Stimulated activated CD4-positive, alpha-beta T cell treated with anti-CD3 and anti-CD28 coated beads, Interleukin-2, amount 100 ng/mL, for 48 hours (primary cell): ENCODE measurements at places on chromosomes 2 and 18.

GRCh38 chr2:69138793-69139459 is 125.9 kb downstream of the ANTXR1 start:
- no peak for DNase-seq

GRCh38 chr2:216551234-216552068 is 52.8 kb downstream of the RPL37A start:
- DNase-seq, result no peak

GRCh38 chr2:49982871-49983270 is 828.6 kb upstream of the FSHR start:
- no peak for DNase-seq

- no peak for DNase-seq
Observed at GRCh38 chr2:184261331-184261730, 337.0 kb upstream of the ZNF804A start.

GRCh38 chr2:148764815-148765214 is 110.2 kb upstream of the KIF5C start:
- no peak for DNase-seq

DNA sequence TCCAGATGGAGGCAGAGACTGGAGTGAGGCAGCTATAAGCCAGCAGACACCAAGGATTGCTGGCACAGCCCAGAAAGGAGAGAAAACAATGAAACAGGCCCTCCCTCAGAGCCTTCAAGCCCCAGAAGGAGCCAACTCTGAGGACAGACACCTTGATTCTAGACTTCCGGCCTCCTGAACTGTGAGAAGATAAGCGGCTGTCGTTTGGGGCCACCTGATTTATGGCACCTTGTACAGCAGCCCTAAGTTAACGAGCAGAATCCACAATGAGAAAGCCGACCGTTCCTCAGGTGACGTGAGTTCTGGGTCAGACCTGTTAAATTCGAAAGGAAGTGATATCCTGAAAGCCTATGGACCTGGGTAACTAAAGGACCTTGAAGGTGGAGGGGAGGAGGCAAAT is 7.3 kb upstream of the CNDP2 start:
- DNase-seq, result no peak

- no peak for DNase-seq
Observed at GRCh38 chr2:99771681-99772333, 282.0 kb upstream of the REV1 start.

GRCh38 chr18:2799369-2799768 is 47.4 kb upstream of the EMILIN2 start:
- no peak for DNase-seq

- DNase-seq, result no peak
Observed at GRCh38 chr2:64787698-64788097, 134.0 kb upstream of the SERTAD2 start.

DNA sequence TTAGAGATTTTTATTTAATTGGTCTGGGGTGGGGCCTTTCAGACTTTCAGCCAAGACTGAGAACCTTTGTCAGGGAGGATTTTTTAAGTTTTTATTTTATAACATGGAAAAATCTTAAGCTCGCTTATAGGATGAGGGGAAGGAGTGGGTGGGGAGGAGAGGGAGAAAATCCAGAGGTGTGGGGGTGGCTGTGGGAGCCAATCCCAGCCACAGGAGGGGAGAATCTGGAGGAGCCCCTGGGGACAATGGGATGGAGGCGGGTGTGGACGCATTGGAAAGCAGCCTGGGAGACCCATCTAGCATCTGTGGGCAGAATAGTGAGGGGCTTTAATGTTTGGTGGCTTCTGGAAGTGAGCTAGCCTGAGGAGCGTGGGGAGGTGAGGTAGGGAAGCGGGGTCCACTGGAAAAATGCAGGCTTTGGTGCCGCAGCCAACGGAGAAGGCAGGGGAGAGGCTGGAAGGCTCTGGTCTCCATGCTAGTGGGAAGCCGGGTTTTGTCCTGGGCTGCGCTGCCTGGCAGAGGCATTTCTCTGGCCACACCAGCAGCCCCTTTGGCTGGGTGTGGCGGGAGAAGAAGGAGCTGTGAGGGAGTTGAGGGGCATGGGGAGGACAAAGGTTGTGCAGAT is 11.5 kb upstream of the INPP5D start:
- no peak for DNase-seq

DNA sequence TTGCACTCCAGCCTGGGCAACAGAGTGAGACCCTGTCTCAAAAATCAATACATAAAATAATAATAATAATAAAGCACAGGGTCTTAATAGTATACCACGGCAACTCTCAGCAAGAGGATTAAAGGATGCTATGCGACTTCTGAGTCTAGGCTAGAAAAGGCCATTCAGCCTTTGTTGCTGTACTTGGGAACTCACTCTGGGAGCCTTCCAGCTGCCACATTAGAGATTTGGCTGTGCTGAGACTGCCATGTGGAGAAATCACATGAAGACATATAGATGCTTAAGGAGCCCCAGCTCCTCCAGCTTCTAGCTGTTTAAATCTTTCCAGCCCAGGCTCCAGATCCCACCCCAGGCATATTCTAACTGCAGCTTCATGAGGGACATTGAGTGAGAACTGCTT is 8.2 kb upstream of the TANC1 start:
- DNase-seq, result no peak

DNA sequence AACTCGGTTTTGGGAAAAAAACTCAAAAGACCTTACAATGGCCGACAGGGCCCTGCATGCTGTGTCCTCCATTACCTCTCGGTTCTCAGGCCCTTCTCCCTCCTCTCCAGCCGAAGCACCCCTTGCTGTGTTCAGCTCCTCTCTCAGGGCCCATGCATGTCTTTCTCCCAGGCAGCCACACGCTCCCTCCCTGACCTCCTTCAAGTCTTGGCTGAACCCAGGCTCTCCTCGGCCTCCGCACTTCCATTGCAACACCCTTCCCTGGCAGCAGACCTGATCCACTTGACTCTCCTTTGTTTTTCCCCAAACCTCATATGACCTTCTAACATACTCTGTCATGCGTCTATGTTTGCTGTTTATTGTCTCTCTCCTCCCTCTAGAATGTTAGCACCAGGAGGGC is 114.0 kb downstream of the CYP26B1 start:
- no peak for DNase-seq

GRCh38 chr2:74646201-74646600 is 1.9 kb downstream of the M1AP start:
- DNase-seq, result no peak

DNA sequence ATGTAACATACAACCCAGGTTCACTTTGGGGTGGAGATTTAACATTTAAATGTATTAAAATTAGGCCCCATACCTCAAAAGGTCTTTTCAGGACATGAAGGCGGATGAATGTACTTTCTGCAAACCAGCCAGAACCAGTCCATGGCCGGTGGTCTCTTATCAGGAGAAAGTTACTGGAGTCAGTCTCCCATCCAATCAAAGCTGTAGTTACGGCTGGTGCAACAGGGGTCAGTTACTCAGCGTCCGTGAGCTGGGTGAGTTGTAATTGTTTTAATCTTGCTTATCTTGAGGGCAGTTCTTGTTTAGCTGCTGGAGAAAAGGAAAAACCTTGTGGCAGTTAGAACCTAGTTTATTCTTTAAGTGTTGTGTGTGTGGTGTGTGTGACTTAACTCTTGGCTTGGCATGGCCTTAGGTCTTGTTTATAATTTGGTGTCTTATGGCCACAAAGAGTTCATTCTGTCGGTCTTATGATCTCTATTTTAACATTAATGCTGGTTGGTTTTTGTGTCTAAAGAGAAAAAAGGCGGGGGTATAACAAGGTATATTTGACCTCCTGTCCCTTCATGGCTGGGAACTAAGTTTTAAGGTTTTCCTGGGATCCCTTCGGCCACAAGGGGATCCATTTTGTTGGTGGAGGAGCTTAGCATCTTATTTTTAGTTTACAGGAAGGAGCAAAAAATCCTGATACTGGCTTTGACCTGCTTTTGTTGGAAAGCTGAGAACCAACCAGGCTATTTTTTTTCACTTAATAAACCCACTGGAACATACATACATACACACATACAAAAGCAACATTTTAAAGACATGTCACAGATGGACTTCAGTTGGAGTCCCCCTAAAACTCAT is 143.5 kb upstream of the NCK2 start:
- no peak for DNase-seq

DNA sequence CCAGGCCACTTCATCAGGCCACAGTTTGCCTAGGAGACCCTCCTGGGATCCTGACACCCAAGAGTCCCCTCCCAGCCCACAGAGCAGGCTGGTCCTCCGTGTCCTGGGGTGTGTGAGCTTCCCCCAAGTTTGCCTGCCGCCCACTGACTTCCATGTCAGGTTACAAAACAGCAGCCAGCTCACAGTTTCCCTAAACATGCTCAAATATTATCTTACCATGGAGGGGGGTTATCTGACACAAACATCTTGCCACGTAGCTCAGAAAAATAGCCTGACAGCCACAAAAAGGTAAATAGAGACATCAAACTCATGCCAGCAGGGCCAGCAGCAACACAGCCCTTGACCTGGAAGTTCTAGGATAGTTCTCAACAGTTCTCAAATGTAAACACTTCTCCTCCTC is 346.5 kb downstream of the TNS1 start:
- no peak for DNase-seq

DNA sequence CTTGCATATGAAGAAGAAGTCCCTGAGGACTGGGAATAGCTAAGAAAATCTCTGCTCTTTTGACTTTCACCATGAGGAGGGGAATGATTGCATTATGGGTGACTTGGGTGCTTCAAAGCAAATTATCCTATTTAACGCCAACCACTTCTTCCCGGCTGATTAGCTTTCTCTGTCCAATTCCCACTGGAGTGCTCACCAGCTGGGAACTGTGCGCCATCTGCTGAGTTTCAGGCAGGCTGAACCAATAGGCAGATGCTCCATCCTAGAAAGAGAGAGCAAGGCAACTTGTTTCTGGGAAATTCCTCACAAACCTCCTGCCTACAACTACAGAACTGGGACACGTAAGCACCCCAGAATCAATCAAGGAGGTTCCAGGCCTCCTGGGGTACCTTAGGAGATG is 49.4 kb downstream of the POLE4 start:
- no peak for DNase-seq

GRCh38 chr2:205484764-205485163 is 197.5 kb upstream of the NRP2 start:
- no peak for DNase-seq

- no peak for DNase-seq
Observed at GRCh38 chr2:72204786-72205503, 57.3 kb upstream of the CYP26B1 start.

DNA sequence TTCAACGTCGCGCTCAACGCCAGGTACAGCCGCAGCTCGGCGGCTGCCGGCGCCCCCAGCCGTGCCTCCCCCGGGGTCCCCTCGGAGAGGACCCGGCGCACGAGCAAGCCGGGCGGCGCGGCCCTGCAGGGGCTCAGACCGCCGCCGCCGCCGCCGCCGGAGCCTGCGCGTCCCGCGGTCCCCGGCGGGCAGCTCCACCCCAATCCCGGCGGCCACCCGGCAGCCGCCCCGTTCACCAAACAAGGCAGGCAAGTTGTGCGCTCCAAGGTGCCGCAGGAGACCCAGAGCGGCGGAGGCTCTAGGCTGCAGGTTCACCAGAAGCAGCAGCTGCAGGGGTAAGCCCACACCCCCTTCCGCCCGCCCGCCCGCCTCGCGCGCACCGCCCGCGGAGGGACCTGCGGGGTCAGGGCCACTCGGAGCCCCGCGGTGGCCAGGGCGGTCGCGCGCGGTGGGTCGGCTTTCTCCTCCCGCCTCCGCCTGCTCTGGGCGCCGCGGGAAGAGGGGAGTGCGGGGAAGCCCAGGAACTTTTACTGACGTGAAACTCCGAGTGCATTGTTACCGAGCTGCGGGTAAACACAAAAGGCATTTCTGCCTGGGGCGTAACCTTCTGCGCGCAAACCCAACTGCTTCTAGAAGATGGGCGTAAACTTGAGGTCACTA is 861 bp downstream of the LTBP1 start:
- peak; percentile 6 for DNase-seq

GRCh38 chr2:142140434-142140845 is 9.6 kb upstream of the LRP1B start:
- no peak for DNase-seq

GRCh38 chr2:203914546-203915182 is 21.9 kb upstream of the ICOS start:
- no peak for DNase-seq

- DNase-seq, result no peak
Observed at GRCh38 chr2:115294999-115295398, 852.6 kb downstream of the DPP10 start.

DNA sequence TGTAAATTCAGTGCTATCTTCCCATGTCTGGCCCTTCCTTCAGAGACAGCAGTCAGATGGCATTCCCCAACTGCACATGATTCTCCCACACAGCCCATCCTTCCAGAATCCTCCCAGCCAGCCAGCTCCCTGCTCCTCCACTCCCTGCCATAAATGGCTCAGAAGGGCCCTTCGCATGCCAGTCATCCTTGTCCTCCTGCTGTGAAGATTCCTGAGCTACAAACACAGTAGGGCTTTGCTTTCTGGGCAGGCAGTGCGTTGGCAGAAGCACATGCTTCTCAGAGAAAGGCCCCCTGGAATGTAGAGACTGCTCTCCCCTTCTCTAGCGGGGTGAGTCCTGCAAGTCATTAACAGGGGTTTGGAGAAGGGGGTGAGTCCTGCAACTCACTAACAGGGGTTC is 71.9 kb downstream of the TEX51 start:
- no peak for DNase-seq
